ENCODE measurements at places on chromosomes 3 and 15.

- no peak for DNase-seq
Measured at GRCh38 chr3:99960941-99961340, 143.3 kb downstream of the CMSS1 start.

- no peak for DNase-seq
Measured at GRCh38 chr3:100506355-100506754, 13.9 kb downstream of the TMEM45A start.

GRCh38 chr3:127590282-127590592 is 296 bp downstream of the TPRA1 start:
- peak; percentile 32 for DNase-seq

DNA sequence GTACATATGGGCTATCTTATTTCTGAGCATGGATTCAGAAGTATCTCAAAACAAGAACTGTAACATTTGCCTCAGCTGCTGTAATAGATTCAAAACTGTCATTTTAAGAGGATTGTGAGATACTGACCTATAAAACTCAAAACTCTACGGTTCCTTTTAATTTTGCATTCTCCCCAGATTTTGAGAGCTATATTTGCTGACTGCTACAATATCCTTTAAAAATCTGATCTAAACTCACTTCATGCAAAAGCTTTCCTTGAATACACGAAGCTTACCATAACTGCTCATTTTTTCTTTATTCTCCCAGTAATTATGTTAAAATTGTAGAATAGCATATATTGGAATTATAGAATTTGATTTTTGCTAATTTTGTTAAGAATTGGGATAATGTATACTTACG is 158.7 kb upstream of the ROBO1 start:
- no peak for DNase-seq

DNA sequence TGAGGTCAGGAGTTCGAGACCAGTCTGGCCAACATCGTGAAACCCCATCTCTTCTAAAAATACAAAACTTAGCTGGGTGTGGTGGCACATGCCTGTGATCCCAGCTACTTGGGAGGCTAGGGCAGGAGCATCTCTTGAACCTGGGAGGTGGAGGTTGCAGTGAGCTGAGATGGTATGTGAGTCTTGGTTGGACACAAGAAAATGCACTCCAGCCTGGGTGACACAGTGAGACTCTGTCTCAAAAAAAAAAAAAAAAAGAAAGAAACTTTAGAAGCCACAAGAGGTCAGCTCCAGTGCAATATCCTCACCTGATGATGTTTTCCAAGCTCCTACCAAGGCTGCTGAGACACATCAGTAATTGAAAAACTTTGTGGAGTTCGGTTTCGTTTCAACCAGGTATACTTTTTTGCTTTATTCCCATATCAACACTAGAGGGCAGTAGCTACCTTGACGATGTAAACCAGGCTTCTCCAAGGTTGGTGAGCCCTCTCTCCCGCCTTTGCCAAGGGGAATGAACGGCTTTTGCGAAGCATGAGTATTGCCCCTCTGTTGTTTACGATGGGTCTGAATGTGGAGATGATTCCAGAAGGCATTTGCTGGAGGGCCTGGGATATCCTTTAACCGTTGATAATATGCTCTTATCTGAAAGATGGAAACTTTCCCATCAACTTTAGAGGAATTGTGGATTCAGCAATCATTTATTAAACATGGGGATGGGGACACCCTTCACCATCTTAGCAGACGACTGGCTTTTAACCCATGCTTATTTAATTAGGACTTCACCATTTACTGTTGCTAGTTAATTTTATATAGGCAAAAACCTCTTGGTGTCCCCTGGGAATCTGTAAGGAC is 202.8 kb downstream of the SV2B start:
- DNase-seq, result no peak

DNA sequence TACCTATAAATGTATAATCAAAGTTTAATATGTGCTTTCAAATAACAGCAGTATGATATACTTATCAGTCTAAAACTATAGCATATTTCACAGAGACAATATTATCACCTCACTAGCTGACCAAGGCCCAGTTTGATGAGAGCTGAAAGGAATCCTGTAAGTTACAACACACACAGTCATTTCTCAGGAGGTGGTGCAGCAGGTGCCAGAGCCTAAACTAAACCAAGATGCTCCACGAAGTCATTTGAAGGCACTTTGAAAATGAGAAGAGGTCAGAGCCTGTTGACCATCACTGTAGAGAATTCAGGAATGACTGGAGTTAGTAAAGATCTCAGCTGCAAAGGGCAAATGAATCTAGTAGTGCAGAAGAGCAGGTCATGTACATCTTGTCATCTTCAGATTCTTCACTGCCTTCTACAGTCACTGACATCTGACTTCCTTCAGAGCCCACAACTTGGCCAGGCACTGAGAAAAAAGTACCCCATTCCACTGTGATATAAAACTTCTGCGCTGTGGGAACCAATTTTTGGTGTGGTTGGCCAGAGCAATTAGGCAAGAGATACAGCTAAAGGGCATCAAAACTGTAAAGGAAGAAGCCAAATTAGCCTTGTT is 7.9 kb downstream of the GBE1 start:
- no peak for DNase-seq

GRCh38 chr3:31920310-31920709 is 60.8 kb downstream of the OSBPL10 start:
- no peak for DNase-seq

All from stimulated activated CD4-positive, alpha-beta T cell treated with anti-CD3 and anti-CD28 coated beads, Interleukin-2, amount 100 ng/mL, for 48 hours (primary cell).